ENCODE measurements at places on chromosomes 2 and 18.

DNA sequence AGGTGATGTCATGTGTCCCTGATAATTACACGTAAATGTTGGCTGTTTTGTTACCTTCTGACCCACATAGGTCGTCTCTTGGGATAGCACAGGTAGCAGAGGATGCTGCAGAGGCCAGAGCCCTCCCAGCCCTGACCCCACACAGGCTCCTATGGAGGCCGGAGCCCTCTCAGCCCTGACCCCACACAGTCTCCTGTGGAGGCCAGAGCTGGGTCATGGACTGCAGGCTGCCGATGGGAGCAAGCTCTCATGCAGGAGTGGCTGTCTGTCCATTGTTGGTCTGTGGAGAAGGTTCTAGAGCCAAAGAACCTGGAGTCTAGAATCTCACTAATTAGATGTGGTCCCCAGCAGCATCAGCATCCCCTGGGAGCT lies 155.5 kb downstream of the LDLRAD4 start:
- DNase-seq = no peak

GRCh38 chr2:31271851-31272267 lies 37.9 kb downstream of the EHD3 start:
- no peak for DNase-seq

DNA sequence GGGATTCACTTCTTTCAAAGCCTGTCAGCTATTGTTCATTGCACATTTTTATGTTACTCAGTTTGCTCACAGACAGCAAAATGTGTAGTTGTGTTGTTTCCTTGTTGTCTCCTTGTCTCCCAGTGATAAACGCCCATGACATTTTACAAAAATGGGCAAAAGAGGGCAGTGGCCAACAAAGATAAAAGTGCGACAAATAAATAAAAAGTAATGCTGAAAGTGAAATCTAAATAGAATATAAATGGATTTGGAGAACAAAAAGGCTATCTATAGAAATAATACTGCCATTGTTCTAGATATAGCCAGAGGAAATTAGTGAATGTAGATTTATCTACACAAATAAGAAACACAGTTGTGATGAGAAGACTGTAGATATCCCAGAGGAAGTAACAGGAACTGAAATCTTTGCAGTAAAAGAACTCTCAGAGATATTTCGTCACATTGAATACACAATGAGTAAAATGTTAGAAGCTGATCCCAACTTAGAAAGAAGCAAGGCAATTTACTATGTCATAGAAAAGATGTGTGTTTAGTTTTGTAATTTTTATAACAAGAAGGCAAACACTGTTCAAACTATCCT lies 1186.2 kb upstream of the FAM98A start:
- no peak for DNase-seq

- DNase-seq = peak; percentile 26
Measured at GRCh38 chr2:37786854-37787253, 115.4 kb upstream of the CDC42EP3 start.

DNA sequence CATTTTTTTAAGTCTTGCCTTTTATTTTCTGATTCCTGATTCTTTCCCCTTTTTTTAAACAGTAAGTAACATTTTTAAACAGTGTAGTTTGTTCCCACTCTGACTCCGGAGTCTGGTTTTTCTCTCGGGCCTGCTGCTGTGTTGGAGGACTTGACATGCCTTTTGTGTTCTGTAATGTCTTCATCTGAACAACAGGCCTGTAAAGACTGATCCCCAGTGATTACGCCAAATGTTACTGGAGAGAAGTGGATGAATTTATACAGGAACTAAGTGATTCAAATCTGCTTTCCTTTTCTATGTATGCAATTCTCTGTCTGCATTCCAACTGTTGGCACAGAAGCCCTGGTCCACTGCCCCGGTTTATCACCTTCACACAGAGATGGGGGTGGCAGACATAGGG lies 54.3 kb upstream of the RMDN2 start:
- DNase-seq = no peak

DNA sequence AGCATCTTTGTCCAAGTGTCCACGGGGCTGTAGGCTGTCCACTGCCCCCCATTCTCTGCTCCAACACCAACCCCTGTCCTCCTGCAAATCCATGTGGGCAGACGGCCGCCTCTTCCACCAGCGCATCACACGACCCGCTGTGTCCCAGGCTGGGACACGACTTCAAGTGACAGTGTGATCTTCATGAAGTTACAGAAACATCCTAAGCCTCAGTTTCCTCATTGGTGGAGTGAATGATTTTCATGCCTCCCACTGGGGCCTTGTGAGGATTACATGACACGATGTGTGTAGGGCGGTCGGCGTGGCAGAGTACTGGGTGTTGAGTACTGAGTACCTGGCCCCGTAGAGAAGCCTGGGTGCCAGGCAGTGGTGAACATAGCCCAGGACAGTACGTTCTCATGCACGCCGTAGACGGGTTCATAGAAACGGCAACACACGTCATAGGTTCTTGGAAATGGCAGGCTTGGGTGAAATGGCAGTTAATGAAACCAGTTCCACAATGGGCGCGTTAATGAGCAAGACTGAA lies 9.3 kb upstream of the ALLC start:
- DNase-seq = no peak

DNA sequence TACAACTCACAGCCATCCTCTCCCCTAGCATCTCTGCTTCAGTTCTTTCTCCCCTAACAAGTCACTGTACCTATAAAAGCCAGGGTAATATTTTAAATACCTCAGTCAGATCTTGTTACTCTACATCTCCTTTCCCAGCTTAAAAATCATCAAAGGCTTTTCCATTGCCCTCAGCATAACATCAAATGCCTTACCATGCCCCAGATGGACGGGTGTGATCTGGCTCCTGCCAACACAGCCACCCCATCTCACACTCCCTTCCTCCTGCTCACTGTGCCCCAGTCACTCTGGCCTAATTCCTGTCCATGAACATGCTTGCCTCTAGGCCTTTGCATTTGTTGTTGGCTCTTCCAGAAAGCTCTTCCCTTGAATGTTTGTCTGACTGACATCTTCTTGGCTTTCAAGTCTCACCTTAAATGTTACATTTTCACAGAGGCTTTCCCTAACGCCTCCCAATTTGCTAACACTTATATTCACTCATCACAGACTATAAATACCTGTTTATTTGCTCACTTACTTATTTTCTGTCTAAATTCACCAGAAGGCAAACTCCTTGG lies 640.9 kb downstream of the NYAP2 start:
- DNase-seq = no peak

- no peak for DNase-seq
Measured at GRCh38 chr18:13470516-13471197, 252.1 kb downstream of the LDLRAD4 start.

DNA sequence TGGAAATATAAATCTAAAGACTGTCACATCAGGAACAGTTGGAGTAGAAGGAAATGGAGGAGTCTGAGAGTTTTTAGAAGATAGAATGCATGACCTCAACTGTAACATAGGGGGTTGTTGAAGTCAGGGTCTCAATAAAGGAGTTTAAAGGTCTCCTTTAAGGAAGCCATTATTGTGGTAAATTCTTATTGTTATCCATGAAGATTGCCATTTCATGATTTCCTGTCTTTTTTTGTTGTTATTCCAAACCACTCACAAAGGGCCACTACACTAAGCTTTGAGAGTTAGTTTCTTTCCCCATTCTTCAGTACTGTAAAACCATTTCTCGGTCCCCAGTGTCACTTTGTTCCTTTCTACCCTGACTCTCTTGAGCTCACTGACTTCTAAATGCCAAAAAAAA lies 134.0 kb downstream of the DTNA start:
- no peak for DNase-seq

- no peak for DNase-seq
Measured at GRCh38 chr2:233280114-233280693, 27.4 kb upstream of the SAG start.

- DNase-seq = no peak
Measured at GRCh38 chr2:95079199-95079683, 42.4 kb downstream of the MRPS5 start.

- DNase-seq = no peak
Measured at GRCh38 chr2:171279983-171280790, 119.5 kb upstream of the TLK1 start.

DNA sequence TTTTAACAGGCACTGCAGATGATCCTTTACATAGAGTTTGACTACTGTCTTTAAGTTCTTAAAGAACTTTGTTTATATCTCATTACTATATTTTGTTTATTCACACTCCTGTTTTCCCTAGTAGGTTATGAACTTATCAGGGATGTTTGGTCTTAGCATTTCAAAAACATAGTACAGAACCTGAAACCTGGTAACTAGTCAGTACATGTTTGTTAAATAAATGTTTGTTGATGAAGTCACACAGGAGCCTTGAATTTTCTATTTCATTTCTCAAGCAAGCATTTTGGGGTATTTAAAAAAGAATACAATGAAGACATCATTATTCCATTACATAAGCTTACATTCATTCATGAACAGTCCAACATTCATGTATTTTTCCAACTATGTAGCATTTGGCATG lies 280.3 kb upstream of the ZSWIM2 start:
- DNase-seq = no peak

Data from left renal pelvis (tissue), 4 donors.